ENCODE measurements at places on chromosomes 4 and X.

DNA sequence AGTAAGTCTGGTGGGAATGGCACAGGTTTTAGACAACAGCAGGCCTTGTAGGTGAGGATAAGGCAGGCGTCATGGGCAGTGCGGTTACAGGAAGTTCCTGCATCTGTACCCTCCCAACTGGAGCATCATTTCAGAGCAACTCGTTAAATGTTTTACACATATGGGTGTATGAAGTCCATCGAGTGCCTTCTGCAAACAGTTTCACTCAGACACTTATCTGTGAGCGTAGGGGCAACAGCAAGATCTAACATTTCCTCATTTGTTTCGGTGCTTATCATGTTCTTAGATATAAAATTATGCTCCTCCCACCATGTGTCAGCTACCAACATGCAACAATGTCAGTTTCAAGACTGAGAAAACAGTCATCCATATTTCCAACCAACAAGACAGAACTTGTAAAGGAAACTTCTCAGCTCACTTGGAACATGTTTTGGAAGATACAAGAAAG, 69.9 kb downstream of the ELOVL6 start:
- DNase-seq = no peak

- peak; percentile 13 for DNase-seq
These were observed 112.7 kb downstream of the DHX15 start for GRCh38 chr4:24471486-24472160.

DNA sequence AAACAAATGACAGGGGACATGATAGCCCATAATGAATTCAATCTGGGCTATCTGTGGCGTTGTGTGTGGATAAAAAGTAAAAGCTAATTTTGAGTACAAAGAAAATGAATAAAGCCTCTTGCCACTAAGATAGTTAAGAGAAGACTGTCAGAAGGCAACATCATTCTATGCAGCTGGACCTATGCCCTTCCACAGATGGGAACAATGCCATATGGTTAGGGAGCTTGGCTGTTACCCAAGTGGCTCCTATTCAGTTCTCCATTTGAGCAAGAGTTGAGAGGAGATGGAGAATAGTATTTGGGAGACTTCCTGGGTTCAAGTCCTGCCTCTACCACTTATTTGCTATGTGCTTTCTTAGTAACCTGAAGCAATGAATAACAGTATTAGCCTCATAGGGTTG, 107.7 kb downstream of the ANXA3 start:
- DNase-seq = no peak

GRCh38 chr4:25051534-25051933, 20.8 kb upstream of the LGI2 start:
- no peak for DNase-seq

Measured in cerebellar cortex (tissue), 1 donor.